SJSA1 (cell line): ENCODE measurements at places on chromosomes 1 and 21. TPM values are rescaled to one million over a fixed set of nuclear protein-coding genes. Genes with fewer than 3 reads are reported as not detected.

Gene PODN
- total RNA-seq, result 1.3 and 4.1 TPM in 2 replicates

Gene TPTE
- total RNA-seq, result not detected in 2 replicates

GRCh38 chr1:207856276-207857023 is 54.5 kb downstream of the CD34 start:
- H3K27me3 ChIP-seq, result no peaks in the 10 kb centered on the region
- H3K36me3 ChIP-seq, result no peaks in the 10 kb centered on the region; the same call in 1 of the 2 replicates
- no peak overlapping the region for H3K4me3 ChIP-seq

GRCh38 chr1:145985502-145986439 is 10.6 kb downstream of the TXNIP start:
- H3K4me1 ChIP-seq, result peaks cover 32% of the 10 kb centered on the region
- no peaks in the 10 kb centered on the region for H3K36me3 ChIP-seq
- DNase-seq, result peak; percentile 88
- H3K27me3 ChIP-seq, result no peaks in the 10 kb centered on the region

DNA sequence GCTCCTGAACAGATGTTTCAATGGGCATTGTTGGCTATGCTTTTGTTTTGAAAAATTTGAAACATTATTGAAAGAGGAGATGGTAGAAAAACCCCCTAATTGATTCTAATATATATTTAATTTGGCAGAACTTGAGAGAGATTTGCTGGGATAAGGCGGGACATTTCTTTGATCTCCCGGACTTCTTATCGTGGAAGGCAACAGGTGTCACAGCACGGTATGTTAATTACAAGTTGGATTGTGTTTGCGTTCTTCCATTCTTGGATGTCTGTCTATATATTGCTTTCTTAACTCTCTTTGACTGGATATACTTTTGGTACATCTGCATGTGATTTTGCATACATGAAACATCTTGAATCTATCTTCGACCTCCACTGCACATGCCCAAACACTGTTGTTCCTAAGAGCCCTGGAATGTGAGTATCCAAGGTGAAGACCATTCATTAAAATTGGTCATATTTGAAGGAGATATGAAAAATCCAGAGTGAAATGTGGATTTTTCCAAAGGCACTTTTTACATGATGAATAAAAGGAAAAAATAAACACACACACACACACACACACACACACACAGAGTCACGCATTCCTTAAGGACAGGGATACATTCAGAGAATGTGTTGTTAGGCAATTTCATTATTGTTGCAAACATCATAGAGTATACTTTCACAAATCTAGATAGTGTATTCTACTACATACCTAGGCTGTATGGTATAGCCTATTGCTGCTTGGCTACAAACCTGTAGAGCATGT is 81.9 kb downstream of the FGGY start:
- no peak overlapping the region for H3K4me3 ChIP-seq
- no peak for DNase-seq
- peak overlapping the region; percentile 30; the same call in 1 of the 2 replicates for H3K27ac ChIP-seq
- no peaks in the 10 kb centered on the region for H3K36me3 ChIP-seq
- no peaks in the 10 kb centered on the region for H3K27me3 ChIP-seq
- H3K4me1 ChIP-seq, result peaks cover 19% of the 10 kb centered on the region

DNA sequence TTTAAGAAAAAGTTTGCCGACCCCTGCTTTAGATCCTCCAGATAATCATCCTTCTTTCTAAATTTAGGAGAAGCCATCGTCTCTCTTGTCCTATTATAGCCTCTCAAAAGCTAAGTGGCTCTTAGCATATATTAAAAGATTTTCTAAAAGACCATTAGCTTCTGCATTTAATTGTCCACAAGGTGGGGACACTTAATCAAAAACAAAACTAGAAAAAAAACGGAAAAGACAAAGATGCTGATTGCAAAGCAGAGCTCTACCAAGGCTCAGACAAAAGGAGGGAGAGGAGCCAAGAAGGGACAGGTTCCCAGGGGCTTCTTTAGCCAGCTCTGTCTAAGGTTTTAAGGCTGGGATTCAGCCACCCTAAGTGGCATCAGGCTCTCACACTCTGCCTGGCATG is 128.3 kb upstream of the HMGB4 start:
- no peaks in the 10 kb centered on the region; the same call in 1 of the 2 replicates for H3K27me3 ChIP-seq
- H3K36me3 ChIP-seq, result no peaks in the 10 kb centered on the region
- DNase-seq, result no peak
- H3K4me3 ChIP-seq, result no peak overlapping the region
- H3K27ac ChIP-seq, result no peak overlapping the region
- H3K4me1 ChIP-seq, result no peaks in the 10 kb centered on the region
